ENCODE measurements at places on chromosomes 16 and 17.

GRCh38 chr17:61833536-61834193 lies 29.7 kb downstream of the BRIP1 start:
- DNase-seq: no peak

- no peak for DNase-seq
Measured at GRCh38 chr17:8387914-8388651, 5.1 kb upstream of the RPL26 start.

- no peak for DNase-seq
Measured at GRCh38 chr17:4978726-4979125, 8.7 kb downstream of the CAMTA2 start.

DNA sequence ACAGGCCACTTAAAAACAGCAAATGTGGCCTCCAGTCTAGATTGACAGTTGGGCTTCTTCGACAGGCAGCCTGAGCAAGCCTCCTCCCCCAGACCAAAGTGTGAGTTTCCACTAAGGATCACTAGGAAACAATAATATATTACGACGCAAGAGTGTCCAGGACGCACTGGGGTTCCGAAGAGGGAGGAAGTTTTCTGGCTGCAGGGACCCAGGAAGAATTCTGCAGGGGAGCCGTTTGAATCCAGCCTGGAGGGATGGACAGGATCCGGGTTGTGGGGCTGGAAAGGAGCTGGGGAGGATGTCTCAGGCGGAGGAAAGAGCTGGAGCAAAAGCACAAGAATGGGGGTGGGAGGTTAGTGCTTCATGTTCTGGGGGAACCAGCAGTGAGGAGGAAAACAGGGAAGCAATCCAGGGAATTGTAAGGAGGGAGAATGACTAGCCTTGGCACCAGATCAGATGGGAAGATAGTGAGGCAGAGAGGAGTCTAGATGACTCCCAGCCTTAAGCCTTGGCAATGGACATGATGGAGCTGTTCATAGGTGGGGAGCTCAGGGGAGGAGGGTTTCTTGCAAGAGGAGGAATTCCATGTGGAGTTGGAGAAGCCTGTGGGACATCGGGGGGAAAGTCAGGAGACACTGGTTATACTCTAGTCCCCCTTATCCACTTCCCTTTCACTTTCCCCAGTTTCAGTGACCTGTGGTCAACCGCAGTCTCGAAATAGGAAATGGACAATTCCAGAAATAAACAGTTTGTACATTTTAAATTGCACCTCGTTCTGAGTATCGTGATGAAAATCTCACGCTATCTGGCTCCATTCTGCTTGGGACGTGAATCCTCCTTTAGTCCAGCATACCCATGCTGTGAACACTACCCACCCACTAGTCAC lies 26.6 kb downstream of the NGFR start:
- DNase-seq: no peak

GRCh38 chr17:50657054-50657453 lies 22.4 kb downstream of the ABCC3 start:
- DNase-seq: no peak

- no peak for DNase-seq
Measured at GRCh38 chr17:10633738-10634379, 23.2 kb downstream of the MYH3 start.

GRCh38 chr17:7745748-7746470 lies 28.4 kb downstream of the DNAH2 start:
- DNase-seq: no peak

- DNase-seq: peak; percentile 79
Measured at GRCh38 chr17:6084311-6085161, 14.4 kb downstream of the WSCD1 start.
